HCT116 (cell line): ENCODE measurements at places on chromosomes 7 and 10. TPM values are rescaled to one million over a fixed set of nuclear protein-coding genes. Genes with fewer than 3 reads are reported as not detected.

MYL10 gene
- not detected for total RNA-seq

TRIM50 gene
- not detected for total RNA-seq

SH2D4B gene
- 0.22 TPM for total RNA-seq

KLLN gene
- 1.4 TPM for total RNA-seq

SDK1 gene
- 0.05 TPM for total RNA-seq

CFAP70 gene
- total RNA-seq = 2.9 TPM

DNA sequence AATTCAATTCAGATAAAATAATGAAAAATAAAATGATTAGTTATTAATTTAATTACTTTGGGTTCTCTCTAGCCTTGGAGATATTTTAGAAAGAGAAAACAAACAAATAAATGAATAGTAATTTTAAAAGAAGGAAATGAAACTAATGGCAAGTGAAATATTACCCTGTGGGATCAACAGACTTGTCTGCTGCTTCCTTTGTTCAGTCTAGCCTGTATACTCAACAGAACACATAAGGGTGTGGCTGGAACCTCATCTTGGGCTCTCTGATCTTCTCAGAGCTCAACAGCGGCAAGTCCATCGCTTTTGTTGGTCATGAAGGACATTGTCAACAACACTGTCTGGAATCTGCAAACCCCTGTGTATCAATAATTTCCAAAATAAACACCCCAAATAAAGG, 904.9 kb downstream of the IPMK start:
- H3K4me3 ChIP-seq = no peak overlapping the region
- no peaks in the 10 kb centered on the region for H3K4me1 ChIP-seq
- no peaks in the 10 kb centered on the region for H3K27me3 ChIP-seq
- no peak overlapping the region for H3K27ac ChIP-seq
- no peaks in the 10 kb centered on the region for H3K36me3 ChIP-seq

DNA sequence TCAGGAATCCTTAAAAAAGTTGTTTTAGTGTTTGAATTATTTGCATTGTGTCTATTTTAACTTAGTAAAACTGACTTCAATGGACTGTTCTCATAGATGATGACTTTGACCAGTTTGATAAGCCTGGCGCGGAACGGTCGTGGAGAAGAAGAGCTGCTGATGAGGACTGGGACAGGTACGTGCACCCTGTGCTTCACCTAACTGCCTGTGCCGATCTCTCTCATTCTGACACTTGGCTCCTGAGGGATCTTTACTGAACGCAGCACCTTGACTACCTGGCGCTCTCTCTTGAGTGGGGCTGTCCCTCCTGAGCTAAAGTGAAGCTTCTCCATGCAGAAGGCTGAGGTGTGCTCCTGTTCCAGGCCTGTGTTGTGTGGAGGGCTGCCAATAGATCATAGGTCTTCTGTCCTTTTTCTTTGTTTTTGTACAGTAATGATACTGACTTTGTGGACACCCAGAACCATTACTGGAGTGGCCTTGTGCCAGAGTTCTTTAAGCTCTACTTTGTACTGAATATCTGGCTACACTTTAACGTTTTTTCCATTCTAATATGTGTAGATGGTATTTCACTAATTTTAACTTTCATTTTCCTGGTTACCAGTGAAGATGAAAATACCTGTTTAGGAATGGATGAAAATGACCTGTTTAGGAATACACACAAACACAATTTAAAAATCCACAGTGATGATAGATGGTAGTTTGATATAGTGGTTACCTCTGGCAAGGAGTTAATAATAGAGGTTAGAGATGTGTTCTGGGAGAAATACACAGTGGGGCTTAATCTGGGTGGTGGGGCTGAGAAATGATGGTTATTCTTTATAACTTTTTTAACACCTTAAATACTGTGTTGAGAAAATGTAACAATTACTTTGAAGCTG, 20.9 kb downstream of the RBM33 start:
- H3K4me3 ChIP-seq = no peak overlapping the region
- no peaks in the 10 kb centered on the region for H3K27me3 ChIP-seq
- H3K36me3 ChIP-seq = no peaks in the 10 kb centered on the region
- DNase-seq = no peak
- no peaks in the 10 kb centered on the region for H3K4me1 ChIP-seq

- H3K4me3 ChIP-seq = no peak overlapping the region
- H3K27ac ChIP-seq = no peak overlapping the region
- no peaks in the 10 kb centered on the region for H3K27me3 ChIP-seq
- H3K36me3 ChIP-seq = no peaks in the 10 kb centered on the region
- peaks cover 25% of the 10 kb centered on the region for H3K4me1 ChIP-seq
- DNase-seq = no peak
Measured at GRCh38 chr7:99108613-99109012, 35.3 kb downstream of the SMURF1 start.

- no peaks in the 10 kb centered on the region for H3K27me3 ChIP-seq
- no peaks in the 10 kb centered on the region for H3K4me1 ChIP-seq
- no peaks in the 10 kb centered on the region for H3K36me3 ChIP-seq
- H3K4me3 ChIP-seq = no peak overlapping the region
- DNase-seq = no peak
Measured at GRCh38 chr10:20685462-20685861, 211.6 kb downstream of the NEBL start.

DNA sequence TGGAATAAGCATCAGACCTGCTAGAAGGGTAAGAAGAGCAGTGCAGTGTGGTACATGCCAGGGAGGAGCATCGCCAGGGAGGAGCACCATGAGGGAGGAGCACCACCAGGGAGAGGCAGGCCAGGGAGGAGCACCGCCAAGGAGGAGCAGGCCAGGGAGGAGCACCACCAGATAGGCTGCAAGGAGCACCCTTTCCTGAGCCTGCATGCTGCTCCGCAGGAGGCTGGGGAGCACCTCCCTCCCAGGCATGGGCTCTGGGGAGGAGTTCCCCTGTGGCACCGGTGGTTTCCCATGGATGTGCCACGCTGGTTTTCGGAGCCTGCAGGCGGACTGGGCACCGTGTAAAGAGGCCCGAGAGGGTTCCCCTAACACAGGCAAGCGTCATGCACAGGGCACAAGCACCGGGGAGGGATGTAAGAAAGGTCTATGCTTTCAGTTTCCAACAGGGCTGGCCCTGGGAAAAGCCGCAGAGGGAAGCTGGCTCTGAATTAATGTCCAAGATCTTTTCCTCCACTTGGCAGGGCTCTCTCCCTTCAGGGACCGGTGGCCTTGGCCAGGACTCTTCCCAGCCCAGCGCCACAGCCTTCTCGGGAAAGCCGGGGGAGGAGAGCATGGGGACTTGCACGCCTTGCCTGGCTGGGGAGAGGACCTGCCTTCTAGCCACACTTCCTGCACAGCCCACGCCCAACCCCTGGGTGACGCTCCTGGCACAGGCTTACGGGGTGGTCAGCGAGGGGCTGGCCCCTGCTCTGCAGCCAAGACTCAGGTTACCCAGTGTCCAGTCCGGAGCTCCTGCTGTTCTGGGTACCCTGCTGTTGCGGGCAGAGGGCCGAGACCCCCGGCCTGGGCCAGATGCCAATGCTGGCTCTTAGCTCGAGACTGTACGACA, 11.5 kb upstream of the GPER1 start:
- no peak overlapping the region for H3K4me3 ChIP-seq
- DNase-seq = no peak
- H3K4me1 ChIP-seq = peaks cover 5% of the 10 kb centered on the region
- no peaks in the 10 kb centered on the region for H3K36me3 ChIP-seq
- no peaks in the 10 kb centered on the region for H3K27me3 ChIP-seq
- no peak overlapping the region for H3K27ac ChIP-seq

- no peaks in the 10 kb centered on the region for H3K4me1 ChIP-seq
- no peak for DNase-seq
- no peak overlapping the region for H3K4me3 ChIP-seq
- no peak overlapping the region for H3K27ac ChIP-seq
Measured at GRCh38 chr7:28329661-28330363, 82.5 kb upstream of the CREB5 start.

DNA sequence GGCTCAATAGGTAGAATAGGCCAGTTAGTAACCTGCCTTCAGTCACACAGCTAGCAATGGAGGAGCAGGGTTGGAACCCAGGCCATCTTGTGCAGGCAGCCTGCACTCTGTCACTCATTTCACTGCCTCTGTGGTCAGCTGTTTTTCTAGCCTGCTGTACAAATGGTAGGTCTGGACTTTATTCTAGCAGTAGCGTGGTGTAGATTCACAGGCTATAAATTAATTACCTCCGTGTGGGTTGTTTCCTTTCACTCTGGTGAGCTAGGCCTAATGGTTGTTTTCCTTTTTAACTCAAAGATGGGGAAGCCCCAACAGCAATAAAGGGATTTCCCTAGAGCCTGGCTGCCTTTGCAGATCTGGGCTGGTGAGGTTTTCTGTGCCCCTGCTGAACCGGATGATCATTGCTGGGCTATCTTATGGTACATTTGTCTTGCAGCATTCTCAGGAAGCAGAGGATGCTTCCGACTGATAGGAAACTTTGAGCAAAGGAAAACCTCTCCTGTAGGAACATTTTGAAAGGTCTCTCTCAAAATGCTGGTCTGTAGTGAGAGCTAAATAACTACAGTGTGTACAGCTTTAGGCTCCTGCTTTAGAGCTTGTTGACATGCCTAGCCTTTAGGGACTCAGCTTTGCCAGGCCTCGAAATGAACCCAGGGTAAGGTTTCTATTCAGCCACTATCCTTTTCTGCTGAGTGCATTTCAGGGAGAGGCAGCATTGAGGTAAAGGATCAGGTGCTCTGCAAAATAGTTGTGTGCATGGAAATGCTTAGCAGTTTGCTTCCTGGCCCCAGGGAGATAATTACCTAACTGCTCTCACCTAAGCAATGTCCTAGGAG, 157.4 kb downstream of the ST7 start:
- no peaks in the 10 kb centered on the region for H3K36me3 ChIP-seq
- H3K4me3 ChIP-seq = no peak overlapping the region
- no peaks in the 10 kb centered on the region for H3K27me3 ChIP-seq
- no peak for DNase-seq

- H3K27ac ChIP-seq = peak overlapping the region; percentile 97
- no peak overlapping the region for H3K4me3 ChIP-seq
- peak; percentile 40 for DNase-seq
Measured at GRCh38 chr7:116770941-116771340, 91.4 kb upstream of the CAPZA2 start.

DNA sequence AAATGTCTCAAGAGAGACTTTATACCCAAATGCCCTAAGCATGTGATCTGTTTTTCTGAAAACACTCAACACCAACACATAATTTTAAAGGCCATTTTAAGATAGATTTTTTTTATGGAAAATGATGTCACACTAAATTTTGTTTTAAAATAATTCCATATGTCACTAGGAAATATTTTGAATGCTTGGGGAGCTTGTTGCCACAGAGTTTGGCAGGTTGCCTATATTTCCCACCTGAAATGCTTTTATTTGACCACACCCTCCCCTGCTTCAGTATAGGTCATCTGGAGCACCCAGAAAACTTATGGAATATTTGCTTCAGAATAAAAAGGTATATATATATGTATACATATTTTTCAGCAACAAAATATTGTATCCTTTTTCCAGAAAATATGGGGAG, 180.0 kb upstream of the ANK3 start:
- H3K27ac ChIP-seq = no peak overlapping the region
- no peaks in the 10 kb centered on the region for H3K4me1 ChIP-seq
- H3K27me3 ChIP-seq = no peaks in the 10 kb centered on the region
- no peak overlapping the region for H3K4me3 ChIP-seq

DNA sequence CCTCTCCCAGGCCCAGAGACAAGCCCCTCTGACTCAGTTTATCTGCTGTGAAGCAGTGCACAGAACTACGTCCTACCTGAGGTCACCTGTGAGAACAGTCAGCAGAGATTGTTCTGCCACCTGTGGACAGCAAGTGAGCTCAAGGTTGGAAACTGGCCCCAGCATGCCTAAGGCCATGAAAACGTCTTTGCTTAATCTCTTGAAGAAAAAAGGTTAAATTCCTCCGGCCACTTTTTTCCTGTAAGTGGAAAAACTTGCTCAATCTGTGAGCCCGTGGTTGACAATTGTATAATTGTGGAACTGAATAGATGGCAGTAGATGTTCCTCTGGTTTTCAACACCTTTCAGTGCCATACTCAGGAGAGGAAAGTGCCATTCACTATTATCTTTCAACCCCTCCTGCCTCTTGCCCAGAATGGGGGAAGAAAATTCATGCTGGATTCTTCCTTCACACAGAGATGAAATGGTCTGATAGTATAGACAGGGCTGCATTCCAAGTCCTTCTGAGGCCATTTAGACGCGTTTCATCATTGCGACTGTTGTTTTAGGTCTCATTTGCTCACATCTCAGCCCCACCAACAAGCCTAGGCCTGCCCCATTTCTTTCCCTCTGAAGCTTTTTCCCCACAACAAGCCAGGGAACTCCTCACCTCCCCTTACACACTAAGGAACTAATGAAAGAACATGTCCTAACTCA, 292.9 kb downstream of the FZD1 start:
- H3K27ac ChIP-seq = no peak overlapping the region
- no peak for DNase-seq
- no peaks in the 10 kb centered on the region for H3K4me1 ChIP-seq
- peaks cover 10% of the 10 kb centered on the region; the same call in 1 of the 2 replicates for H3K27me3 ChIP-seq

- peak overlapping the region; percentile 83 for H3K4me3 ChIP-seq
- no peaks in the 10 kb centered on the region for H3K27me3 ChIP-seq
- H3K4me1 ChIP-seq = peaks cover 18% of the 10 kb centered on the region
- H3K36me3 ChIP-seq = peaks cover 3% of the 10 kb centered on the region; the same call in 1 of the 2 replicates
Measured at GRCh38 chr7:44748948-44749731, 493 bp downstream of the ZMIZ2 start.

DNA sequence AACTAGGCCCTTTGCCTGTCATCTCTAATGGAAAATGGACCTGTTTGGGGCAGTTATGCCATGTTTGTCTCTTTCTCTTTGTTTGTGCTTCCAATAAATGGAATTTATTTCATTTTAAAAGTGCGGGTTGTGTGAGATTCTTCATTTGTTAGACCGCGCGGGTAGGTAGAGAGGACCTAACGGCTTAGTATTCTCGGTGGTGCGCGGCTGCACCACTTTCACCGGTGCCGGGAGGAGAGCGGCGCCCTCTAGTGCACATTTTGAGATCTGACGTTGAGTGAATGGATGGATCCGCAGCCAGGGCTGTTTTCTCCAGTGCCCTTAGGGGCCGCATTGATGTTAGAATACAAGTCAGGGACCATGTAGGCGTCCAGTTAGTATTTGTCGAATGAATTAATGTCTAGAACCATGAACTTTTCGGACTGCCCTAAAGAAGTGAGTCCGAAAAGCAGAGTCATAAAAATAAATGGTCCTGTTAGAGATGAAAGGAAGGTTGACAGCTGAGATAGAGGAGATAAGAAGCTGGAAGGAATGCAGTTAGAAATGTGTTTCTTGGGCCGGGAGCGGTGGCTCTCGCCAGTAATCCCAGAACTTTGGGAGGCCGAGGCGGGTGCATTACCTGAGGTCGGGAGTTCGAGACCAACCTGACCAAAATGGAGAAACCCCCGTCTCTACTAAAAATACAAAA, 29.3 kb upstream of the GIMAP8 start:
- H3K36me3 ChIP-seq = no peaks in the 10 kb centered on the region
- peaks cover 10% of the 10 kb centered on the region for H3K4me1 ChIP-seq
- H3K27ac ChIP-seq = no peak overlapping the region
- peak; percentile 77 for DNase-seq
- H3K27me3 ChIP-seq = no peaks in the 10 kb centered on the region
- H3K4me3 ChIP-seq = no peak overlapping the region

DNA sequence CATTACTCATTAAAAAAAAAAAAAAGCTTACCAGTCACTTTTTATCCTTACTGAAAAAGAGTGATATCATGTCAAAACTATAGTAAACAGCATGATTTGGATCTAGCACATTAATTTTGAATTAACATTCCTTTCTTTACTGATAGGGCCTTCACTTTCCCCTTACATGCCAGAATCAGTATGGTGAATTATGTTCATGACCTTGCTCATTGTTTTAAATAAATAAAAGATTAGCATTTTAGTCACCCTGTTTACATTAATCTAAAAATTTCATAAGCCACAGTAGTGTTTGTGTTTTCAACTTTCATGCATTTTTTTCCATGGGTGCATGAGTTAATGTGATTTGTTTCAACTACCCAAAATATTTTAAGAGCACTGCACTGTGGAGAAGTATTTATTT, 160.8 kb downstream of the TFEC start:
- H3K4me1 ChIP-seq = no peaks in the 10 kb centered on the region
- H3K4me3 ChIP-seq = no peak overlapping the region
- no peaks in the 10 kb centered on the region for H3K27me3 ChIP-seq
- DNase-seq = no peak
- no peak overlapping the region for H3K27ac ChIP-seq
- H3K36me3 ChIP-seq = no peaks in the 10 kb centered on the region
